ENCODE measurements at places on chromosomes 6 and 20.
A peak's percentile ranks its signal among the peaks of the same experiment; 100 is the strongest.

DNA sequence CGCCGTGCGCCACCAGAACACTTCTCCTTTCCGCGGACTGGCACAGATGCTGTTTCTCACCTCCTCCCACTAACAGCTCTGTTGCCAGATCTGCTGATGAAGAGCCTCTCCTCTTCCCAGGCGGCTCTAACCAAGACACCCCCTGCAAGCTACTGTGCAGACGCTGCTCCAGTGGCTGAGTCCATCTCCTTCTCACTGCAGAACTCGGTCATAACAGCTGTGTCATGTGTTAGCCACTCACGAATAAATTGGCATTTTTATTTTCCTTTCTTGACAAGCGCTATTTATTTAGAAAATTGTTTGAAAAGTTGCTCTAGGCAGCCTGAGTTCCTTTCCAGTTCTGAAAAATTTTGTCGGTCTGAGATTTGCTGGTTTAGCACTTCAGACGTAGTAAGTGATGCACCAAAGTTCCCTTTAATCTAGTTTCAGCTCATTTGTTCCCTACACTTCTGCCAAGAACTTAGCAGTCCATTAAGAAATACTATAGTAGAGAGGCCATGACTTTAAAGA, 12.8 kb upstream of the PLEKHG1 start:
- no peak for DNase-seq

DNA sequence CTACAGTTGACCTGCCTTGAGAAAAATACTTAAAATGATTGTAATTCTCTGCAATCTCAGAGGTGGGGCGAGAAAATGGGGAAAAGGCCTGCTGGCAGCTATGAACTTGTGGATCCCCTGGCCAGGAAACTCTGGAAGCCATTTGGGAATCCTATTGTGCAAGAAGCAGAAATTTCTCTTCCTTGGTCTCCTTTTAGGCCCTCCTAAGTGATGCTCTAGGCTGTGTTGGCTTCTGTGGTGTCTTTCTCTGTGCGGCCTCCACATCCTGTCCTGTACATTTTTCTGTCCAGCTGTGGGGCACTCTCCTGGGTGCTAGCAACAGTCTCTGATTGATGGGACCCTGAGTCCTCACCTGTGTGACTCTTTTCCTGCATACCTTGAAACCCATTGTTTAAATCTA, 290.9 kb downstream of the FARS2 start:
- no peak for DNase-seq

GRCh38 chr6:145212813-145213212, 522.5 kb downstream of the EPM2A start:
- no peak for DNase-seq

DNA sequence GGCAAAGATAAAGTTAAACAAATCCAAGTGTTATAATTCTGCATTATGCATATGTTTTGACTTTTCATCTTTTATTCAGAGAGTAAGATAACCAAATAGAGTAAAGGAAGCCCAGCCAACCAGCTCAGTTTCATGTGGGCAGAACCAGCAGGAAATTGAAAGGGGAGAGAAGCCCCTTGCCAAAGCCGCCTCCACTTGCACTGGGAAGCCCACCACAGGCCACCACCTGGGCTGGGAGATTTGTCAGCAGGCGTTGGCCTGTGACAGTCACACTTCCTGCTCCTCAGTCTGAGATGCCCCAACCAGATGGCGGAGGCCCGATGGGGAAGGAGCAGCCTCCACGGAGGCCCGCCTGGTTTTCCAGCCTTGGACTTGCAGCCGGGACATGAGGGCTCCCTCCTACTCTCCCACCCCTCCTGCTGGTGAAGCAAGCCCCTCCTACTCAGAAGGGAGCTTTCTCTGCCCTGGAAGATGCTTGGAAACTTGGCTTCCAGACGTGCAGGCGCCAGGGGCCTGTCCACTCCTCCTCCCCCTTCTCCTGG, 166.8 kb upstream of the SULF2 start:
- DNase-seq: no peak

- DNase-seq: peak; percentile 24
These were observed 19.7 kb downstream of the HLA-DOB start for GRCh38 chr6:32796848-32797776.

DNA sequence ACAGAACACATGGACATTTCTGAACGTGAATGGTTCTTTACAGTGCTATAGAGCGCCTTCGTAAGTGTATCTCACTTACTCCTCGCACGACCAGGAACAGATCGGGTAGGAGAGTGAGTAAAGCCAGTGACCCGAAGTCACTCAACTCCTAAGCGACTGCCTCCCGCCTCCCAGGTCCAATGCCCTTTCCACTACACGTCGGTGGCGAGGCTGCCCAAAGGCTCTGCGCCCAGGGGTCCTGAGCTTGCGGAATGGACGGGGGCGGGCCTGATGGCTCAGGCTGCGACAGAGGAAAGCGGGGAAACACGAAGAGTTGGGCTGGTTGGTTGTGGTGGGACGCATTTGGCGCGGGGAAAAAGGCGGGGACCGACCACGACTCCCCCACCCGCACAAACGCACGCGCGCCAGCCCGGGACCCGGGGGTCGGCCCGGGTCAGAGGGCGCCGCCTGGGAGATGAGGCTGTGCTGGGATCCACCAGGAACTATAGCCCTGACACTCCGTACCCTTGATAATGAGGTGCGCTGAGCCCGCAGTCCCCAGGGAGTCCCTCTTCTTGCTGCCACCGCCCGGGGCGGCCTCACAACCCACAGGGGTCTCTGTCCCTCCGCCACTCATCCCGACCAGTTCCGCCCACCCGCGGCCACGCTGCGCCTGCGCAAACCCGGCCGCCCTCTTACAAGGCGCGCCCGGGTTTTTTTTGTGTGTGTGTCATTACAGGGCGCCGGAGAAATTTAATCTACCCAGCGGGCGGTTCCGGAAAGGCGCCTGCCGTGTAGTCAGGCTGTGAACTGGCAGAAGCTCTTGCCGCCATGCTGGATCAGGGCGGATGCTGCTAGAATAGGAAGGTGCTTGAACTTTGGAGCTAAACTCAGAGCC, at the start of gene BLOC1S5:
TSS of gene BLOC1S5 (minus strand) at position 629 of the 877 bp plus-strand sequence. CDS start at position 616, 13 bp downstream.
- DNase-seq: peak; percentile 93
